Stimulated activated CD8-positive, alpha-beta memory T cell treated with anti-CD3 and anti-CD28 coated beads, Interleukin-15, amount 100 ng/mL, for 4 hours (primary cell): ENCODE measurements at places on chromosomes 12 and 14.

DNA sequence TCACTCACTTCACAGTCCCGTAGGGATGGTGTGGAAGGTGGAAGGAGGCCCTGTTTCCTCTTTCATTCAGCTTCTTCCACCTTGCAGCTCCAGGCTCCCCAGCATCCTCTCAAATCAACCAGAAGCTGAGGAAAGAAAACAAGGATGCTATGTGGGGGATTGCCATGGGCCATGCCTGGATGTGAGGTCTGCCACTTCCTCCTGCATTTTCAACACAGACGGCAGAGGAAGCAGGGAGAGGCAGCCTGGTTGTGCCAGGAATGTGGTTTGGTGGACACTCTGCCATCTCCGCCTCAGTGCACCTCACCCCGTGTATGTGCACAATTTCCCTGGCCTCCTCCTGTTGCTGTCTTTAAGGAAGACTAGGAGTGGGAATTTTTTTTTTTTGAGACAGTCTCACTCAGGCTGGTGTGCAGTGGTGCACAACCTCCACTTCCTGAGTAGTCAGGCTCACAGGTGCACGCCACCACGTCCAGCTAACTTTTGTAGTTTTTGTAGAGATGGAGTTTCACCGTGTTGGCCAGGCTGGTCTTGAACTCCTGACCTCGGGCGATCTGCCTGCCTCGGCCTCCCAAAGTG is 99.2 kb downstream of the SLC15A4 start:
- no peak for DNase-seq

DNA sequence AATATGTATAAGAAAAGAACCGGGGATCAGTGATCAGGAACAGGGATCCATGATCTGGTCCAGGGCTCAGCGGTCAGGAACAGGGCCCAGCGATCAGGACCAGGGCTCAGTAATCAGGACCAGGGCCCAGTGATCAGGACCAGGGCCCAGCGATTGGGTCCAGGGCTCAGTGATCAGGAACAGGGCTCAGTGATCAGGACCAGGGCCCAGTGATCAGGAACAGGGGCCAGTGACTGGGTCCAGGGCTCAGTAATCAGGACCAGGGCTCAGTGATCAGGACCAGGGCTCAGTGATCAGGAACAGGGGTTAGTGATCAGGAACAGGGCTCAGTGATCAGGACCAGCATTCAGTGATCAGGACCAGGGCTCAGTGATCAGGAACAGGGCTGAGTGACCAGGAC is 56.3 kb downstream of the TMEM121 start:
- DNase-seq, result no peak

DNA sequence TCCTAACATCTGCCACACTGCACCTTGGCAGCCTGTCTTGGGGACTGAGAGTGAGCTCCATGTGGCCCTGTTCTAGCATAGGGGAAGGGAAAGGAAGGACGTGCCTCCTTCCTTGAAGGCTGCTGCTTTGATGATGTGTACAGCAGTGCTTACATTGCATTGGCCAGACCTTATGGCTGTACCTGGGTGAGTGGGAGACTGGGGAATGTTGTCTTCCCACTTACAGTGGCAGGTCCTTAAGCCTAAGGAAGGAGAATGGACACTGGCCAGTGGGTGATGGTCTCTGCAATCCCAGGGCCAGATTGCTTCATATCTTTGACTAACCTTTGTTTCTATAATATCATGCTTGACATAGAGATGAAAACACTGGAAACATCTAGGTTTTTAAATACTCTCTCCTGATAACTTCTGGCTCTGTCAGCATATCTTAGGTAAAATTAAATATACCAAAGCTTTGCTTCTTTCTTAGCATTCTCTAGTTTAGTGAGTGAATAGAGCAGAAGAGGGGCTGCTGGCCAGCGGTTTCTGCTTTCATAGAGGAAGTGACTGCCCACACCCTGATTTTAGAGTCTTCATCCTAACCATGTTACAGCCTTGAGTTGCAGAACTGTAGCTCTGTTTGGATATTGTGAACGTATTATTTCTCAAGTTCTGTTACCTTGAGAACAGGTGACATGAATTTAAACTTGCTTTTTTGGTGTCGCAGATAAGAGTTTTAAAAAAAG is 27.2 kb downstream of the KLC1 start:
- DNase-seq, result no peak

DNA sequence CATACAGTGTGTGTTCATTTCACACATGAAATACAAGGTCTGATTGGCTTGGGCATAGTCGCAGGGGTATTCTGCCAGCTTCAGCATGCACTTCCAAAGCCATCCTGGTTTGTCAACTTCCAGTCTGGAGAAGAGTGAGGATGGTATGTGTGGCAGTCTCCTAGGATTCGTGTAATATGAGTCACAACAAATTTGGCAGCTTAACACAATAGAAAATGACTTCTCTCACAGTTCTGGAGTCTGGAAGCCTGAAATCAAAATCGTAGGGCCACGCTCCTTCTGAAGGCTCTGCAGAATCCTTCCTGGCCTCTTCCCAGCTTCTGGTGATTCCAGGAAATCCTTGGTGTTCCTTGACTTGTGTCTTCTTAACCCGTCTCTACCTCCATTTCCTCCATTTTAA is 167.5 kb downstream of the PPM1H start:
- DNase-seq, result no peak

DNA sequence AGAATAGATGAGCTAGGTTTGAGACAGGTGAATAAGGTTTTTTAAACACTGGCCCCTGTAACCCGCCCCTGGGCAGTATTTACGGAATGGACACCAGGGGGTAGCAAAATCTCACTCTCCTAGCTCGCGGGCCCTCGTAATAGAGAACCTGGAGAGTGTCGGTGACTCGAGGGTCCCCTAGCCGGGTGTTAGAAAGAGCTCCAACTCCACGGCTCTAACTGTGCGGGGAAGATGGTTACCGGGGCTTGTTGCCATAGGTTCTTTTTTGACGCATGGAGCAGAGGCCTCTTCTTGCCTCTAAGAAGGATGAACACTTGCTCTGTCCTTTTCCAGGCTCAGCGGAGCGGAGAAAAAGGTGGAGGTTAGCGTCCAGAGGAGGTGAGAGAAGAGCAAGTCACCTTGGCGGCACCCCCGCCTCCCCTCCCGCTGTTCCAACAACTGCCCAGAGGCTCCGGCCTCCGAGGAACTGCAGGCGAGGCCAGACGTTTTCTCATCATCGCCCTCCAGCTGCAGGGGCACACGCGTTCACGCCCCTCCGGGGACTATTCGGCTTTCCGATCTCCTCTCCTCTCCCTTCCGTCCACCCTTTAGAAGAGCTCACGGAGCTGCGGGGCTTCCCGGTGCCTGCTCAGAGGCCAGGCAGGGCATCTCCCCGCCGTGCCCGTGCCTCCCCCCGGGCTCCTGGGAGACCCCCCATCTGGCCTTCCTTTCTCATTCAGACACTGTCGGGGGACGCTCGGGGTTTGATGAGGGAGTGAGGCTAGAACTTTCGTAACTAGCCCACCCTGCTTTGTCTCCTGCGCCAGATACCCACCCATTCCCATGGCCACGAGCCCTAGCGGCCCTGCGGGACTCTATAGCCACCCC is 1.4 kb upstream of the ARHGEF40 start:
- no peak for DNase-seq
